ENCODE measurements at places on chromosomes 5 and 9.

- DNase-seq = no peak
Observed at GRCh38 chr9:86924206-86924605, 23.1 kb downstream of the GAS1 start.

- DNase-seq = no peak
Observed at GRCh38 chr5:105677291-105677690, 1993.4 kb downstream of the EFNA5 start.

- no peak for DNase-seq
Observed at GRCh38 chr5:89216606-89217005, 333.6 kb upstream of the MEF2C start.

GRCh38 chr9:69785757-69786156 lies 25.9 kb upstream of the PTAR1 start:
- no peak for DNase-seq

GRCh38 chr9:36208521-36209253 lies 18.0 kb downstream of the CLTA start:
- no peak for DNase-seq

- DNase-seq = no peak
Observed at GRCh38 chr9:126945682-126946081, 31.1 kb downstream of the RALGPS1 start.

DNA sequence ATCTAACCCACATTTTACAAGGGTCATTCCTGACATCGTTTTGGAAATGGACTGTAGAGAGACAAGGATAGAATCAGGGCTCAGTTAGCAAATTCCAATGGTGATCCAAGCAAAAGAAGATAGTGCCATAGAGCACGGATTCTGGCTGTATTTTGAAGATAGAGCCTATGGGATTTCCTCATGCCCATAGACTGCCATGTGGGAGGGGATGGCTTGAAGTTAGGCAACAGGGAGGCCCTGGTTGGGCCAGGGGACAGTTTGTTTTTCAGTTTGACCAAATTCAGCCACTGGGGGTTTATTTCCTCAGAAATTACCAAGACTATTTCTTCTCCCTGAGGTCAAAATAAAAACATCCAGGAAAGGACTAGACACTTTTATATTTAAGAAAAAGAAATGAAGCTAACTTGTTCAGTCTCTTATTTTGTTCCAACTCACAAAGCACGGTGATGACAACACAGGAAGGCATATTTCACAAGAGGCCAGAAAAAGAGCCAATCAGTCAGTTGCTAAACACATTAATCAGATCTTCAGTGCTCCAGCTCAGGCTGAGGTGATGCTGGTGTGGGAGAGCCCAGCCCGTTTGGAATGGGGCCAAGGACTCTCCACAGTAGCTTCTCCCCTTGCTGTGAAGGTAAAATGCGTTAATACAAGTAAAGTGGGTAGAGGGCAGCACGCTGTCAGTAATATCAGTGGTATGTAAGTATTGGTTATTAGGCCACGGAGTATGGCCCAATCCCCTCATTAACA lies 4.4 kb upstream of the DCTN4 start:
- no peak for DNase-seq

- no peak for DNase-seq
Observed at GRCh38 chr5:41246376-41246775, 33.0 kb upstream of the C6 start.

DNA sequence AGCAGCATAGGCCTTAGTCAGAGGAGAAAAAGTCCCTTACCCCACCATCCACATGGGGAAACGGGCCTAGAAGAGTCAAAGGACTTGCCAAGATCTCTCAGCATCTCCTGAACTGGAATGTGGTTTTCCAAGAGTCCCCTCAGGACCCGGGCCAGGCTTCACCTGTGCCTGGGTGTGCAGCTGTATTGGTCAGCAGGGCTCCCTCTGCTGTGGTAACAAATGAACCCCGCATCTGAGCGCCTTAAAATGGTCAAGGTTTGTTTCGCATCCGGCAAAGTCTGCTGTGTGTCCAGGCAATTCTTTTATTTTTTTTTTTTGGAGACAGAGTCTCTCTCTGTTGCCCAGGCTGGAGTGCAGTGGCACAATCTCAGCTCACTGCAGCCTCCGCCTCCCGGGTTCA lies 168.0 kb upstream of the IER5L start:
- DNase-seq = no peak

DNA sequence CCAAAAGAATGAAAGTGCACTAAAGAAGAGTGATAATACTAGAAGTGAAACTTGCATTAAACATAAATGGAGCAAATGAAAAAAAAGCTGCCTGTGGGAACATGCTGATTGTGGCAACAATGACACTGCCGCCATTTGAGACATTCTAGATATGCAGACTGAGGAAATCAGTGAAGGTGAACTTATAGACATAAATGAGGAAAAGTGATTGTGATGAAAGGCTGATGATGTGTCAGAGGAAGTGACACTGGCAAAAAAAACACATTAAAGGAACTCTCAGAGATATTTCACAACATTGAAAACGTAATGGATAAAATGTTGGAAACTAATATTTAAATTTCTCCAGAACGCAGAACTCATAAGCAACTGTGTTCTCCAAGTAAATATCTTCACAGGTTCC lies 1.2 kb downstream of the ERCC8 start:
- no peak for DNase-seq

DNA sequence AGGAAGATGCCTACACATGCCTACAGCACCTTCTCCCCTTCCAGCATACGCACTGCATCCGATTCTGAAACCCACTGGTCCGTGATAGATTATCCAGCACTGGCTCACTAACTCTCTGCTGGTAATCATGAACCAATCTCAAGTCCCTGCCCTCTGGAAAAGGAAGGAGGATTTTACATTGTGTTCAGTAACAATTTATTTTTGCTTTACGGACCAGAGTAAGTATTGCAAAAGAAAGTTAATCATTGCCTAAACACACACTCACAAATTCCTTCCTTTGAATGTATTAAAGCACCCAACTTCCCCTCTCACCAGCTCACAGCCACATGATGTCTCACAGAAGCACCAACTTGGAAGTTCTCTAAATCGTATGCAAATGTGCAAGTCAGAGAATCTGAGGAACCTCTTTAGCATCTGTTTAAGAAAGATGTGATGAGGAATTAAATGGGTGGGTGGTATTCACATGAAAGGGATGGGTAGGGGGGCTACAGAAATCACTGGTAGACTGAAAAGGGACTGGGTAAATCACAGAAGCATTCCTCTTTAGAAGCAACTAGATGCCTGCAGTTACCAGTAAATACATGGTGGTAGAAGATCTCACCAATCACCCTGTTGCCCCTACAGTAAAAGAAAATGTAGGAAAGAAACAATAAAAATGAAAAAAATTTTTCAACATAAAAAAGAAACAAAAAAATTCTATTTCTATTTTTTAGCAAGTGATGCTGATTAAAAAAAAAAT lies 8.4 kb downstream of the GNAQ start:
- no peak for DNase-seq

- DNase-seq = peak; percentile 49
Observed at GRCh38 chr9:116860509-116861120, 173.5 kb downstream of the TRIM32 start.

DNA sequence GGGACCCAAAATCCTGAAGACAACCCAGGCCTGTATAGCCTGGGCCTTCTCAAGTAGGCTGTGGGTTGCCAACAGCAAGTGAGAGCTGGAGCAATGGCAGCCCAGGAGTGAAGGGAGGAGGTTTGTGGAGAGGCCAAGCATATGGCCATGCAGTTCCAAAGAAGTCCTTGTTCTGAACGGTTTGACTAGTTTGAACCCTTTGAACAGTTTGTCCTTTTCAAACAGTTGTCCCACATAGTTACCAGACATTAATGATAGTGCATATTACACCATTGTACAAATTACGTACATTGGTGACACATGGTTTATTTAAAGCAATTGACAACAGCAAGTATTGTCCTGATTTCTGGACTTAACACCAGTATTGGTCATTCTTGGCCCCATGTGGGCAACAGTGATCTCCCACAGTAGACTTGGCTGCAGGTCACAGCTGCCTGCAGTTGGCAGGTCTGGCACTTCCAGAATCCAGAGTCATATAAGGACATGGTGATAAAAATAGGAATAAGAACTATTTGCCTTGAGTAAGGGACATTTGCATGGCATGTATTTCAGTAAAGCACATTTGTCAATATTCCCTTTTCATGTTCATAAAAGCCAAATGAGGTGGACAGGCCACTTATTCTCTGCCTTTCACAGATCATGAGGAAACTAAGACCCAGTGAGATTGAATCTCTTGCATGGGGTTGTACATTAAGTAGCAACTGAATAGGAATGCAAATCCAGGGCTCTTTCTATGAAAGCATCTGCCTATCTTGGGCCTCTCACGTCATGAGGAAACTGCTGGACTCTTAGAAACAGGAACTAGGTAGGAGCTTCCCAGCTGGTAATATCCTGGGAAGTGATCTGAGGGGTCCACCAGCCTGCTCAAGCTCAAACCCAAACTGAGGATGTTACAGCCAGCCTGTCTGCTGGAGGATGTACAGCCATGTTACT lies 30.3 kb downstream of the SLC25A48 start:
- DNase-seq = no peak

GRCh38 chr5:54159153-54159892 lies 151.1 kb downstream of the ARL15 start:
- no peak for DNase-seq

GRCh38 chr5:155969537-155969936 lies 357.4 kb upstream of the SGCD start:
- no peak for DNase-seq

DNA sequence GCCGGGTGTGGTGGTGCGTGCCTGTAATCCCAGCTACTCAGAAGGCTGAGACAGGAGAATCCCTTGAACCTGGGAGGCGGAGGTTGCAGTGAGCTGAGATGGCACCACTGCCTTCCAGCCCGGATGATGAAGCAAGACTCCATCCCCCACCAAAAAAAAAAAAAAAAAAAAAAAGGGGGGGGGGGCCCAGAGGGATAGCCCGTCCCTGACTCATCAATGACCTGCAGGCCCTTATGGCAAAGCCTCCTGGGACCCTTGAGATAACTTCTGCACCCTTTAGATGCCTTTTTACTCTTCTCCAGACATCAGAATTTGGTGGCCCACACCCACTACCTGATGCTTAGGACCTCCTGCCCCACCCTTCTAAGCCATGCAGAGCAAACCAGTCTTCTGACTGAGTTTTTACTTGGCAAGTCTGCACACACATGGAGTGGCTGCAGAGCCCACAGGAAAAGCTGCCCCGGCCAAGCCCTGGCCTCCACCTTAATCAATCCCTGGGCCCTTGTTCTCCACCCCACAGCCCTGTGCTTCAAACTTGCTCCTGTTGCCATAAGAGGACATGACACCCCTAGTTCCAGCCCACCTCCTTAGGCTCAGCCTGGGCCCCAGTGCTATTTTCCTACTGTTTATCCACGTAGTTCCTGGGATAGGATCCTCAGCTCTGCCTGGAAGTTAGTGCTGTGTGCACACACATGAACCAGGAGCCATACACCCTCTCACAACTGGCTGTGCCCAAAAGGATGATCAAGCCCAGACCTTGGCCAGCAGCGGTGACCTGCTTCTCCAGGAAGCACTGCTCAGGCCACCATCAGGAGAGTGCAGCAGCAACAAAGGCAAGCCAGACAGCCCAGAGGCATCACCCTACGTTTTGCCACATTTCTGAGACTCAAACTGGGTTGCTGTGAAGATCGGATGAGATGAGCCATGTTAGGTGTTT lies 5.1 kb downstream of the MGAT1 start:
- DNase-seq = no peak

GRCh38 chr5:139403418-139403786 lies 487 bp downstream of the SPATA24 start:
- DNase-seq = no peak

DNA sequence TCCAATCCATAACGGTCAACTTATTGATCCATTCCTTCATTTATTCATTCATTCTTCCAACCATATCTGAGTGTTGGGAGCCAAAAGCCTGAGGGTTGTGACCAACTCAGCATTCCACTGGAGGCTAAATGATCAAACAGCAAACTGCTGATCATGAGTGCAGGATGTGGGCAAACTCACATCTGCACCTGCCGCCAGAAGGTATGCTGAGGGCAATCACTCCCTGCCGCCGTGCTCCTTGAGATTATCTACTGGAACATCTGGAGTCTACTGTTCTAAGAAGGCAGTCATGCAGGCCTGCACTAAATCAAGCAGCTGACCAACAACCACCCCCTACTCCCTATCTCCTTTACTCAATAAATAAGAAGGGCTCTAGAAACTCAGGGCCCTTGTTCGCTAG lies 184.0 kb downstream of the TTLL11 start:
- no peak for DNase-seq

GRCh38 chr9:3948826-3949556 lies 350.9 kb downstream of the GLIS3 start:
- no peak for DNase-seq

GRCh38 chr5:31698673-31699072 lies 59.7 kb downstream of the PDZD2 start:
- no peak for DNase-seq

- DNase-seq = no peak
Observed at GRCh38 chr5:171654881-171655280, 130.7 kb upstream of the SMIM23 start.

- DNase-seq = no peak
Observed at GRCh38 chr5:89281211-89281610, 398.2 kb upstream of the MEF2C start.

GRCh38 chr5:159734366-159734765 lies 181.9 kb upstream of the ADRA1B start:
- DNase-seq = no peak

- no peak for DNase-seq
Observed at GRCh38 chr5:18051953-18052352, 417.7 kb downstream of the TAF11L14 start.

DNA sequence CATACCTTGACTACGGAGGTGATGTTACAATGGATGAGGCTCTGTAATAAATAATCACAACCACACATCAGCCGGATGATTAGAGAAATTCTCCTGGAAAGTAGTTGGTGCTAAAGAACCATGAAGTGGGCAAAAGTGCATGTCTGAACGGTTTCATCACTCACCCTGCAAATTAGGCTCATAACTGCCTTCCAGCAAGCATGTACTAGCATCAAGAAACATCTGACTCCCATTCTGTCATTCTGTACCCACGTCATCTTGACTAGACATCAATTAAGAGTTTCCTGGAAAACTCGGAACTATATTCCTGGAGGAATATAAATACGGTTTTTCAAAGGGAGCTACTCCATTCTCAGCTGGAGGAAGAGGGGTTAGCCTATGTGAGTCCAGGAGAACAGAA lies 52.2 kb downstream of the HSD17B3 start:
- DNase-seq = no peak

DNA sequence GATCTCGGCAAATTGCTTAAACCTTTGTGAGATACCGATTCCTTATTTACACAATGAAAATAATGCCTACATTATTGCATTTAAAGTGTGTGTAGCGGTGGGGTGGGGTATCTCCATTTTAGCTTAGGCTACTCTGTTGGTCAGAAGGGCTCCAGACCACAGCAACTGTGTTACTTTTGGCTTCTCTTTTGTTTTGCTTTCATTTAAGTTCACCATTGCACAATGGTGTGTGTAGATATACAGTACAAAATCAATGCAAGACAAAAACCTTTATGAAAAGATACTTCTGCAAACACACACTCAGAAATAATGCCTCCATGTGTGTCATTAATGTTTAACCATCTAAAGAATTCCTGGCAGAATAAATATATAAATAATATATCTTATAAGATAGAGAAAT lies 279.4 kb downstream of the FBXL17 start:
- no peak for DNase-seq

GRCh38 chr5:147465747-147466146 lies 44.1 kb downstream of the DPYSL3 start:
- DNase-seq = no peak

- no peak for DNase-seq
Observed at GRCh38 chr5:39992617-39993202, 567.9 kb upstream of the DAB2 start.
